Small intestine (tissue), 16 donors: ENCODE measurements at places on chromosomes 5 and 9.

- no peak for DNase-seq
Observed at GRCh38 chr9:136086951-136087740, 7.9 kb downstream of the NACC2 start.

- no peak for DNase-seq
Observed at GRCh38 chr5:68253624-68254585, 38.3 kb downstream of the PIK3R1 start.

DNA sequence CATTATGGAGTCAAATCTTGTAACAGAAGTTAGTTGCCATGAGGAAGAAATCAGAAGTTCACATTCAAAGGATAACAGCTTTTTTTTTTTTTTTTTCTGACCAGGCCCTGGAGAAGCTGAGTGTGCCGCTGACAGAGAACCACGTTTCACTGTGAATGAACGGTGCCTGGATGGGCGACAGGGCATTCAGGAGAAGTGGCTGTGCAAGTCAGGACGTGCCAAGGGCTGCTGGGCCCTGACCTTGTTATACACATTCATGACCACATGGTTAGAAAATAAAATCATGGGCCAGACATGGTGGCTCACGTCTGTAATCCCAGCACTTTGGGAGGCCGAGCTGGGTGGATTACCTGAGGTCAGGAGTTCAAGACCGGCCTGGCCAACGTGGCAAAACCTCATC lies 91.6 kb downstream of the ANKH start:
- no peak for DNase-seq

- peak; percentile 10 for DNase-seq
Observed at GRCh38 chr5:5139777-5140478, at the start of gene ADAMTS16. ADAMTS16 (plus strand) TSS chr5:5140330; CDS start chr5:5140468, 138 bp downstream.

- no peak for DNase-seq
Observed at GRCh38 chr9:81596679-81597418, 92.5 kb downstream of the TLE1 start.

- DNase-seq, result no peak
Observed at GRCh38 chr5:66818935-66819328, 222.7 kb downstream of the MAST4 start.

GRCh38 chr9:22143799-22144625 lies 134.9 kb upstream of the CDKN2B start:
- no peak for DNase-seq

GRCh38 chr9:110880189-110880588 lies 158.1 kb downstream of the LPAR1 start:
- no peak for DNase-seq

- no peak for DNase-seq
Observed at GRCh38 chr5:155129513-155129880, 115.9 kb downstream of the KIF4B start.

DNA sequence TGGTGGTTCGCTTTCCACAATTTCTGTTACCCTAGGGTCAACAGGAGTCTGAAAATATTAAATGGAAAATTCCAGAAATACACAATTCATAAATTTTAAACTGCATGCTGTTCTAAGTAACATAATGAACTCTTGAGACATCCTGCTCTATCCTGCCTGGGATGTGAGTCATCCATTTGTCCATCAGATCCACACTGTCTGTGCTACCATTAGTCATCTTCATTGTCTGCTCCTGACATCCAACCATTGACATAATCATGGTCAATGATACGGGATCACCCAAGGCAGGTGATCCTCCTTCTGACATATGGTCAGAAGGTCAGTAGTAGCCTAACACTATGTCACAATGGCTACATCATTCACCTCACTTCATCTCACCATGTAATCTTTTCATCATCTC lies 276.7 kb upstream of the KIF2A start:
- DNase-seq, result no peak

DNA sequence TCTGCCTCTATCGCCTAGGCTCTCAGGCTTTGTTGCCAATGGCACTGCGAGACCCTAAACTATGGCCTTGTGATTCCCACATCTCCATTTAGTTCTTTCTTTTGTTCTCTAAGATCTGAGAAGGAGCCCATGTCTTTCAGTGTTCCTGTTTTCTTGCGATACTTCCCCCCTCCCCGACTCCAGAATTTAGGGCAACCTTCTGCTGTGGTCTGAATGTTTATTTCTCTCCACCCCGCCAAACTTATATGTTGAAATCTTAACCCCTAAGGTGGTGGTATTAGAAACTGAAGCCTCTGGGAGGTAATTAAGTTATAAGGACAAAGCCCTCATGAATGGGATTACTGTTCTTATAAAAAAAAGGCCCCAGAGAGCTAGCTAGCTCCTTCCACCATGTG lies 6.4 kb downstream of the TMC1 start:
- DNase-seq, result no peak

GRCh38 chr5:62718324-62718723 lies 139.7 kb downstream of the LRRC70 start:
- DNase-seq, result no peak

GRCh38 chr5:109563739-109564138 lies 126.0 kb upstream of the MAN2A1 start:
- DNase-seq, result no peak

DNA sequence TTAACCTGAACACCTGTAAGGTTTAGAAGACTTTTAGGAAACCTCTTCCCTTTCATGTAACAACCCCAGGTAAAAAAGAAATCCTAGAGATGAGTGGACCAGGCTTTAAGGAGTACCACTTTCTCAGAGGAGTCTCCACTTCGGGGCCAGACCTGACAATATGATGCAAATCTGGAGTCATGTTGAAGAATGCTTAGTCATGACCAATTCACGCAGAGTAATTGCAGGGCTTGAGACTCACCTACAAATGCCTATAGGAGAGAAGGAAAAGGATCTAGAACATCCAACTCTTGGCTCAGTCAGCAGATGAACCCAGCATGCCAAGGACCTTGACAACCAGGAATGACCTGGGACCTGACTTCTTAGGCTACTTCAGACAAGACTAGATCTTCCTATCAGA lies 235.4 kb downstream of the DOCK8 start:
- DNase-seq, result no peak

GRCh38 chr9:32350682-32351081 lies 33.8 kb upstream of the ACO1 start:
- no peak for DNase-seq

DNA sequence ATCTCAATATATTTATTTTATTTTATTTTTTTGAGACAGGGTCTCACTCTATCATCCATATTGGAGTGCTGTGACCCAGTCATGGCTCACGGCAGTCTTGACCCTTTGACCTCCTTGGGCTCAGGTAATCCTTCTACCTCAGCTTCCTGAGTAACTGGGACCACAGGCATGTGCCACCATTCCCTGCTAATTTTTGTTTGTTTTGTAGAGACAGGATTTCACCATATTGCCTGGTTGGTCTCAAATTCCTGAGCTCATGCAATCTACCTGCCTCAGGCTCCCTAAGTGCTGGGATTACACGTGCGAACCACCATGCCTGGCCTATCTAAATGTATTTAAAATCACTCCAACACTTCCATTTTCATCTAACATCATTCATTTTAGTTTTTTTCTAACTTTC lies 190.5 kb upstream of the CHD1 start:
- no peak for DNase-seq

- no peak for DNase-seq
Observed at GRCh38 chr5:127585661-127586060, 63.2 kb upstream of the CTXN3 start.

DNA sequence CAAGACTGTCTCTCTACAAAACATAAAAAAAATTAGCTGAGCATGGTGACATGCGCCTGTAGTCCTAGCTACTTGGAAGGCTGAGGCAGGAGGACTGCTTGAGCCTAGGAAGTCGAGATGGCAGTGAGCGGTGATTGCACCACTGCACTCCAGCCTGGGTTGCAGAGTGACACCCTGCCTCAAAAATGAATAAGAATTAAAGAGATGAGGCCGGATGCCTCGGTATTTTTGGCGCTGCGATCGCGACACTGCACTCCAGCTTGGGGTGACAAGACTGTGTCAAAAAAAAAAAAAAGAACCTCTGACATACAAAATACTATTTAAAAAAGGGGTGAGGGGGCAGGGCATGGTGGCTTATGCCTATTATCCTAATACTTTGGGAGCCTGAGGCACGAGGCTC lies 7.3 kb downstream of the GPBP1 start:
- DNase-seq, result no peak

DNA sequence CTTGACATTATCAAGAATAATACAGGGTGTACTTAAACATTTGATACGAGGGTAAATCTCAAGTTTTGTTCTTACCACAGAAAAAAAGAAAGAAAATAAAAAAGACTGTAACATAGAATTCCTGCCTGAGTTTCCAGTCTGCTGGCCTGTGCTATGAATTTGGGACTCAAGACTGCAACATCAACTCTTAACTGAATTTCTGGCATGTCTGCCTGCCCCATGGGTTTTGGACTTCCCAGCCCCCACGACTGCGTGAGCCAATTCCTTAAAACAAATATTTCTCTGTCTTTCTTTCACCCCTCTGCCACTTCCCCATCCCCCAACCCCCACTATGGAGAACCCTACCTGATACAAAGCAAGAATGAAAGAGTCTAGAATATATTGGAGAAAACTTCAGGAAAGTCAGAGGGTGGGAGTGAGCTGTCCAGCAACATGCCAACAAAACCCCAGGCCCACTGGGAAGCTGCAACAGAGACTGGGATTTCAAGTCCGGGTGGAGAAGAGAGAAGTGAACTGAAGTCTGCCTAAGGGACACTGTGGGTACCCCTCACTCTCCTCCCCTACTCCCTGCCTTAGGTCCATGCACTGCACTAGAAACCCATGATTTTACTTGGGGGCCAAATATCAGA lies 43.0 kb downstream of the MARCHF3 start:
- no peak for DNase-seq

DNA sequence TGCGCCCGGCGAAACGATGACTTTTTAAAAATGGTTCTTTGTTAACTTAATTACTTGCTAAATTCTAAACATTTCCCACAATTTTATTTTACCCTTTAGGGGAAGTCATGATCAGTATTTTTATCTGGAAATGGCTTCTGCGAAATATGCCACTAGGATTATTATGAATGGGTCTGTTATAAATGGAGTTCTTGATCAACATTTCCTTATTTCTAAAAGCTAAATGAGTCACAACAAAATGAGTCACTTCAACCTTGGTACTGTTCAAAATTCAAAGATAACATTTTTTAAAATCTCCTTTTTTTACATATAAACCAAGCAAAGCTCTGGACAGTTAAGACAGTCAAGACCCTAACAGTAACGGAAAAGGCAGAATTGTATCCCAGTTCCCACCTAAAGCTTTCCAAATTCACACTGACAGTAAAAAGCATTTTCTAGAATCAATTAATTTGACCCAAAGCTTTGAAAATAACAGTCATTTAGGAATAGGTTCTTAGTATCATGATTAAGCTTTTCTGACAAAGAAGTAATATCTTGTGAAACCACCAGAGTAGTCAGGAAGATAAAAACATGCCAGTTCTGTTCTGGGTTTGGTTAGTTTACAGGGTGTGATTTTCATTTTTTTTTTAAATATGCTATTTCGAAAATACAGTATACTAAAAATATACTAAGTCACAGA lies 81.7 kb downstream of the LHFPL2 start:
- DNase-seq, result peak; percentile 16

- no peak for DNase-seq
Observed at GRCh38 chr5:9069650-9070049, 476.2 kb downstream of the SEMA5A start.

GRCh38 chr9:2967766-2968165 lies 123.9 kb upstream of the PUM3 start:
- DNase-seq, result no peak

- DNase-seq, result no peak
Observed at GRCh38 chr5:169101966-169102365, 199.0 kb downstream of the SLIT3 start.

DNA sequence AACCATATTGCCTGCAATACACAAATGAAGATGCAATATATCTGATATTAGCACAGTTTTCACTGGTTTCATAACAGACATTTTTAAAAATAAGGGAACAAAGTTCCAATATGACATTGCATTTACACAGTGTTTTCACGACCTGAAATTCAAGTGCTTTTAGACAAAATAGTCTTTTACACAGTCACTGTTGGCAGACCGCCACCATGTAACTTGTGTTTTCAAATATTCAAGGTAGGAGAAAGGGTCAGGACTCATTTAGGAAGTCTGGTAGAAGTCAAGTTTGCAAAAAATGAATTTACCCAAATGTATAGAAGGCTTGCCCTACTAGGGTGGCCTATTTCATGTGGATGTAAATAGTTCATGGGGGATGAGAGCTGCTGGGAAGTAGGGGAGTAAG lies 98.1 kb upstream of the TAS2R1 start:
- no peak for DNase-seq

DNA sequence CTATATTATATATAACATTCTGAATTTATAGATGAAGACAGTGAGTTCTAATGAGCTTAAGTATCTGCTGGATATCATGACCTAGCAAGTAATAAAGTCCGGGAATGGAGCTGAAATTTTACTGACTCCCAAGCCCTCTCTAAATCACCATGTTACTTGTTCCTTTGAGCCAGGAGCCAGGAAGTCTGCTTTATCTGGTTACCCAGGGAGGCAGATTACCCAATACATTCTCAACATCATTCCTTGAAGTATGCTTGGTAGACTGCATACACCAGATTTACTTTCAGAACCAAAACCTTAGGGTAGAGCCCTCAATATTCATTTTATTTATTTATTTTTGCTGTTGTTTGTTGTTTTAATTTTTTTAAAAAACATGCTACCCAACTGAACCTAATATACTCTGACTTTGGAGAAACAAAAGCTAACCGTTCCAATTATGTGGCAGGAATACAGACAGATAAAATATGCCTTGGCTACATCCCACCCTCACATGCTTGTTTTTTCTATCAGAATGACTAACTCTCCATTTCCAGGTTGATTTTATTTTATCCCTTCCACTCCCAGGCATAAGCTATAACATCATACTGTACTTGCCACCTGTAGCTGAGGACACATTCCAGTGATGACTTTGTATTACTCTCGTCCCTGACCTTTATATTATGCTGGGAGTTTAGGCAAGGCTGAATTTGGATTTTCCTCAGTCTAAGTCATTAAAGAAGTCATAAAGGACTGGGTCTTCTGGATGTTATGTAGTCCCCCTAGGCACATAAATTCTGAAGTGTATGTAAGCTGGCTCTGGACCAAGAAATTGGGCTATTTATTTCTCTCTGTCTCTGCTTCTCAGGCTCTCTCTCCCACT lies 82.0 kb downstream of the YIPF5 start:
- DNase-seq, result no peak

GRCh38 chr9:70581955-70582350 lies 167.5 kb upstream of the KLF9 start:
- DNase-seq, result no peak

- no peak for DNase-seq
Observed at GRCh38 chr5:138102454-138103318, 18.9 kb downstream of the WNT8A start.

GRCh38 chr9:18806232-18807080 lies 226.6 kb downstream of the SAXO1 start:
- no peak for DNase-seq

- no peak for DNase-seq
Observed at GRCh38 chr5:30436691-30437090, 756.8 kb upstream of the CDH6 start.

- no peak for DNase-seq
Observed at GRCh38 chr5:32834251-32834650, 123.1 kb downstream of the NPR3 start.

DNA sequence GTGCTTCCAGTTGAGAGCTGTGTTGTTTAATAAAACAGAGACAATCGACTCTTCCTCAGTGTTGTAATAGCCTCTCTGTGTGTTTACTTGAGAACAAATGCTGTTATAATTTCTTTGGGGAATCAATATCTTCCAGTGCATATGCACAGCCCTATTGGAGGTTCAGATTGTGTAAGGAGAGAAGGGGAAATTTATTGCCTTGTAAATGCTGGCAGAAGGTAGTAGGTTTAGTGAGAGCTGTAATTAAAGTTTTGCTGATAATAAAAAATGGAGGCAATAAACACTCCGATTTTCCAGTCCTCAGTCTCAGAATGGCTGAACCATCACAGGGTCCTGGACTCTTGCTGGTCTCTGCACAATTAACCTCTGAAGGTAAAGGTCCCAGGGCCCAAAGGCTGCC lies 128.3 kb downstream of the C5orf15 start:
- no peak for DNase-seq
